Ovary (tissue), 10 donors: ENCODE measurements at places on chromosomes 6 and 20. TPM values are rescaled to one million over a fixed set of nuclear protein-coding genes. Genes with fewer than 3 reads are reported as not detected.

The EPPIN gene
- polyA plus RNA-seq = 0.21 TPM

DNA sequence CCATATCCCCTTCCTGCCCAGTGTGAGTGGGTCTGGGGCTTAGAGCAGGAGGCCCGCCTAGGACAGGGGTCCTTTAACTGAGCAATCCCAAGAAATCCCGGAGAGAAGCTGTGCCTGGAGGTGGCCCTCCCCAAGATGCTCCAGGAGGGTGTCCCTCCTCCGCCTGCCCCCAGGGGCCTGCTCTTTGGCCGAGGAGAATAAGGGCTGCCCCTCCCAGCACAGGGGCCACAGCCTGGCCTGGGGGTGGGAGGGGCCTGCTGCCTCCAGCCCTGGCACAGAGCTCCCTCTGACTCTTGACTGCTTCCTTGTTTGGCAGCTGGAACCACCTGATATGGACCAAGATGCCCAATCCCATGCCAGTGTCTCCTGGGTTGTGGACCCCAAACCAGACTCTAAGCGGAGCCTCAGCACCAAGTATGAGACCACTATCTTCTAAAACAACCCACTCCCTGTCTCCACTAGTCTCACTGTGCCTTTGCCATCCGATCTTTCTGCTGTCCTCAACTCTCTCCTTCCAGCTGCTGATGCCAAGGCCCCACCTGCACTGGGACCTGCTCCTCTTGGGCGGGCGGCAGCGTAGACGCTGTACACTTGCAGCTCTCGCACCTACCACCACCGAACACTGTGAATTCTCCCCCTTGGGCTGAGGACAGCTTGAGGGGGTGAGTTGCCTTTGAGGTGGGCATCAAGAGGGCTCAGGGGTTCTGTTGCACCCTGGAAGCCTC lies 54.3 kb downstream of the TCP11 start:
- no peak for DNase-seq
- H3K36me3 ChIP-seq = no peaks in the 10 kb centered on the region
- H3K4me1 ChIP-seq = peaks cover 8% of the 10 kb centered on the region
- no peak overlapping the region for H3K4me3 ChIP-seq
- H3K27me3 ChIP-seq = no peaks in the 10 kb centered on the region

DNA sequence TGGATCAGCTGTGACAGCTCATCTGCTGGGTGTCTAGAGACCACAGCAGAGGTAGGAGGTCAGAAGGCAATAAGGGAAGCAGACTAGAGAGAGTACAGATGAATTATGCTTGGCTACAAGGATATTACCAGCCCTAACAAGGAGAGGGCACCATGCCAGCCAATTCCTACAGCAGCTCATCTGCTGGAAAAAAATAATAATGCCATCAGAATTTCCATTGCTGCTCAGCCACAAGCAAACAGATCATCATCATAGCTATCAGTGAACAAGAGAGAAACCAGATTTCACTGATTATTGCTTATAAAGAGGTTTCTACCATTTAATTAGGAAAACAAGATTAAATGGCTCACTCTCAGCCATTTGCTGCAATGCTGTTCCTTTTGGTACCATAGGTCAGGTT lies 66.5 kb downstream of the PSMG4 start:
- H3K36me3 ChIP-seq = no peaks in the 10 kb centered on the region
- no peak overlapping the region for H3K27ac ChIP-seq
- no peaks in the 10 kb centered on the region for H3K27me3 ChIP-seq
- DNase-seq = no peak
- no peak overlapping the region for H3K4me3 ChIP-seq

DNA sequence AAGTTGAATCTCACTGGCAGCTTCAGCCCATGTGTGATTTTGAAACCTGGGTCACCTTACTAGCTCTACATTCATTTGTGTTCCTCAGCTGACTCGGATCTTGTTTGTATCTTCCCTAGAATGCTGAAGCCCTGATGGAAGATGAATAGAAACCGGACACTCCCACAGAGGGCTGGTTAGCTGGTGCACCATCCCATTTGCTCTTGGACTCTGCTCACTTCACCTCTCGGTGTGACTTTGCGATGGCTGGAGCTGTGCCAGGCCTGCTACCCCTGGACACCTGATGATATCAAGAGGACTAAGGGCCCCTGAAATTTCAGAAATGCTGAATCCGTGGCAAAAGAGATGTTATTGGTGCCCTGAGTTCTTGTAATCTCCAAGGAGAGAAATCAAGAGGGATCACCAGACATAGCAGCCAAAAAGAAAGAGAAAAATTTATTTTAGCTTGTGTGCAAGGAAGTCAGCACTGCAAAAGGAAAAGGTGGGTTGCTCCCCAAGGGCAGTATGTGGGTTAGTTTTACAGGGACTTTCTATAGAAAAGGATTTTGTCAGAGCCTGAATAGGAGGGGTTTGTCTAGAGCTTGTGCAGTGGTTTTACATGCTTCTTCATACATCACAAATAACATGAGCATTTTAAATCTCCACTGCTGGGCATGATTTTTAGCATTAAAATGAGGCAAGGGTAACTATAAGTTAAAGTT lies 426.3 kb upstream of the NOX3 start:
- H3K4me1 ChIP-seq = peaks cover 11% of the 10 kb centered on the region
- no peak for DNase-seq
- H3K27ac ChIP-seq = no peak overlapping the region

DNA sequence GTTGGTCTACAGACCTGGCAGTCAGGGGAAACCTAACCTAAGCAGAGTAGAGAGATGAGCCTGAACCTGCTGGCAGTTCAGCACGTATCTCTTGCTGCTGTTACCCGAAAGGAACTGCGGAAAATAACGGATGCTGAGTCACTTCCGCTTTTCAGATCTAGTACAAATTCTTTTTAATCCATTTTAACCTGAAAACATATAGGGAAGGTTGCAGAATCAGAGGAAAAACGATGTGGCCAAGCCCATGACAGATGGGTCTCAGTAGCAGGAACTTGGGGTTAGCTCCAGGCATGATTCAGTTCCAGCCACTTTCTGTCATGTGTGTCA lies 351.9 kb upstream of the PRND start:
- no peak overlapping the region for H3K27ac ChIP-seq
- no peak for DNase-seq
- H3K36me3 ChIP-seq = no peaks in the 10 kb centered on the region
- H3K27me3 ChIP-seq = no peaks in the 10 kb centered on the region

- peaks cover 10% of the 10 kb centered on the region for H3K4me1 ChIP-seq
- H3K27me3 ChIP-seq = no peaks in the 10 kb centered on the region
- no peaks in the 10 kb centered on the region for H3K36me3 ChIP-seq
- DNase-seq = no peak
- no peak overlapping the region for H3K4me3 ChIP-seq
- H3K27ac ChIP-seq = peak overlapping the region; percentile 84
These were observed 43.4 kb downstream of the MTHFD1L start for GRCh38 chr6:150908901-150909300.

DNA sequence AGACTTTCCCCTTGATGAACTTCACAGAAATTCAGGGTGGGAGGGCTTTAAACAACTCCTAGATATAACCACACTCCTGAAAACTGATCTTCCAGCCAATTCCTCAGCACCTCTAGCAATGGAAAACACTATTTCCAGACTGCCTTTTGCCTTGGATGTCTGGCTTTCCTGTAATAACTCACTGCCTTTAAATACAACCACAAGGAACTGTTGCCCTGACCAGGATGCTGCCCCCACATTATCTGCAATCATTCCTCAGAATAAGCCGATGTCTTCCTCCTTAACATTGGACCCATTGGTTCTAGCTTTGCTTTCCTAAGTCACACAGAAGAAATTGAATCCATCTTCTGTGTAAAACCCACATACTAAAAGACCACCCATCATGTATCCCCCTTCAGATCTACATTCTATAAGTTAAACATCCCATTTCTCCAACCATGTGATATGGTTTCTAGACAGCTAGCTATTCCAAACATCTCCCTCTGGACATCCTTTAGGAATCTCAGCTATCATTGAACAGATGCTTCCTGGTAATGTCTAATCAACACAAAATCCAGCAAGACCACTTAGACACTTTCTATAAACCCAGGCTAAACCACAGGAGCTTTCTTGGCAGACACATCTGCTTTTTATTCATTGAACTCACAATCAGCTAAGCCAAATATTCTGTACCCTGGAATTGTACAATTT lies 95.9 kb upstream of the KCNQ5 start:
- no peaks in the 10 kb centered on the region for H3K27me3 ChIP-seq
- H3K36me3 ChIP-seq = no peaks in the 10 kb centered on the region
- H3K4me3 ChIP-seq = no peak overlapping the region
- DNase-seq = no peak
- H3K27ac ChIP-seq = no peak overlapping the region

The HLA-DPA1 gene
- 304 TPM for polyA plus RNA-seq

GRCh38 chr20:2114990-2115681 lies 13.5 kb downstream of the STK35 start:
- H3K4me3 ChIP-seq = no peak overlapping the region
- no peaks in the 10 kb centered on the region for H3K27me3 ChIP-seq
- no peak overlapping the region for H3K27ac ChIP-seq

DNA sequence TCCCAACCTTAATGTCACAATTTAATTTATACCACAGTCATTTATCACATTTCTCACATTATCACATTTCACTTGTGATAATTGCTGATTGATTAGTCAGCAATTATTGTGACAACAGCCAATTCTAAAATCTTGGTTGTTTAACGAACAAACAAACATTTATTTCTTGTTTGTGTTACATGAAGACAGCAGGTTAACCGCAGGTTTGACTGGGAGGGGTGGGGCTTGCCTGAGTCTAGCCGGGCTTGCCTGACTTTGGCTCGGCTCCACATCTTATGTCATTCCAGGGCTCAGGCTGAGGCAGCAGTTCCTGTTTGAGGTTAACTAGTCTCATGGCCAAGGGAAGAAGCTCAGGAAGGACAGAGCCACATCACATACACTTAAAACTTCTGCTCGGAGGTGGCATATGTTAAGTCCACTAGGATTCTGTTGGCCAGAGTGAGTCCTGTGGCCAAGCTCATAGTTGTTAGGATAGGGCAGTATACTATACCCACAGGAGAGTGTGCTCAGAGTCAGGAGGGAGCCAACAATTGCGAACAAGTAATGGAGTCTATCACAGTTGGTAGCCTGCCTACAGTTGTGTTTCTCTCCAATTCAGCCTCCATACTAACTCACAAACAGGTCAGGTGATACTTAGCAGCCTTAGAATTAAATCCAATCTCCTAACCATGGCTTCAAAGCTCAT lies 90.0 kb upstream of the IFNGR1 start:
- no peaks in the 10 kb centered on the region for H3K36me3 ChIP-seq
- peak; percentile 39 for DNase-seq
- H3K4me3 ChIP-seq = no peak overlapping the region
- no peak overlapping the region for H3K27ac ChIP-seq
- peaks cover 4% of the 10 kb centered on the region for H3K4me1 ChIP-seq

The GOPC gene
- 23.4 TPM for polyA plus RNA-seq

DNA sequence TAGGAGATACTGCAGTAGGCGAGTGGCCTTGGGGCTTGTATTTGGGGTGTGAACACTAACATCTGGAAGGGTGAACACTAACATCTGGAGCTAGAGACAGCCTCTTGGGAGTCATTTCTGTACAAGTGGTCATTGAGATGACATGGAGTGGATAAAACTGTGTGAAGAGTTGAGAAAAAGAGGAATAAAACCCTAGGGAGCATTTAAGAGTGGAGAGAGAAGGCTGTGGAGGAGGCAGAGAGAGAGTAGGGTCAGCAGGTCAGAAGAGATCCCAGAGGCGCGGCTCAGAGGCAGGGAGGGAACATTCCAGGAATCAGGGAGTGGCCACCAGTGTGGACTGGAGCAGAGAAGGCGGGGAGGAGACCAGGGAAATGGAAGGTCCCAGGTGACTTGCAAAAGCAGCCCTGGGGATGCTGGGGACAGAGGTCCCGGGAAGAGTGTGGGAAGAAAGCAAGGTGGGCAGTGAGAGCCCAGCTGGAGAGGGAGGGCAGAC lies 202.0 kb upstream of the RNF24 start:
- peaks cover 5% of the 10 kb centered on the region for H3K4me1 ChIP-seq
- no peak for DNase-seq
- no peak overlapping the region for H3K27ac ChIP-seq
- H3K36me3 ChIP-seq = no peaks in the 10 kb centered on the region
- H3K27me3 ChIP-seq = no peaks in the 10 kb centered on the region
- H3K4me3 ChIP-seq = no peak overlapping the region

The MBOAT1 gene
- 8.5 TPM for polyA plus RNA-seq

The RARS2 gene
- 40.4 TPM for polyA plus RNA-seq

GRCh38 chr6:148491638-148492251 lies 149.1 kb downstream of the SASH1 start:
- peaks cover 6% of the 10 kb centered on the region for H3K4me1 ChIP-seq
- DNase-seq = no peak
- no peaks in the 10 kb centered on the region for H3K27me3 ChIP-seq
- no peak overlapping the region for H3K4me3 ChIP-seq
